GM10248 (cell line): ENCODE measurements at places on chromosomes 3 and 15.

DNA sequence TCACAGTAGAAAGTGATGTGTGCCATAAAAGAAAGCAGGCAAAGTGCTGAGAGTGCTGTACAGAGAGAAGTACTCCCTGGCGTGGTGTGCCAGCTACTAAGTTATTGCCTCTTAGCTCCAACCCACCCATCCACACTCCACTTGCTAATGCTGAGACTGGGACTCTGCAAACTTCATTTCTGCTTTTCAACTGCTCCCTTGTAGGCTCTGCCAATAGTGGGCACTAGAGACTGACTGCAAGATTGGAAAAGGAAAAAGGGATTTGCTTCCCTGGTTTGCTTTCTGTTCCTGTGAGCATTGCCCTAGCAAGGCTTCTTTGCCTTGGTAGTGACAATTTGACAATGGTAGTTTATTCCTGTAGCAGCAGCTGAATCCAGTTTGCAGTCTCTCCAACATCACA, 56.5 kb upstream of the TMEM108 start:
- no peak for DNase-seq

GRCh38 chr3:43965656-43966055, 274.9 kb downstream of the ABHD5 start:
- DNase-seq: no peak

- DNase-seq: no peak
Observed at GRCh38 chr15:83285979-83286553, 1.6 kb upstream of the BNC1 start.

- no peak for DNase-seq
Observed at GRCh38 chr3:116200956-116201690, 244.2 kb downstream of the LSAMP start.

DNA sequence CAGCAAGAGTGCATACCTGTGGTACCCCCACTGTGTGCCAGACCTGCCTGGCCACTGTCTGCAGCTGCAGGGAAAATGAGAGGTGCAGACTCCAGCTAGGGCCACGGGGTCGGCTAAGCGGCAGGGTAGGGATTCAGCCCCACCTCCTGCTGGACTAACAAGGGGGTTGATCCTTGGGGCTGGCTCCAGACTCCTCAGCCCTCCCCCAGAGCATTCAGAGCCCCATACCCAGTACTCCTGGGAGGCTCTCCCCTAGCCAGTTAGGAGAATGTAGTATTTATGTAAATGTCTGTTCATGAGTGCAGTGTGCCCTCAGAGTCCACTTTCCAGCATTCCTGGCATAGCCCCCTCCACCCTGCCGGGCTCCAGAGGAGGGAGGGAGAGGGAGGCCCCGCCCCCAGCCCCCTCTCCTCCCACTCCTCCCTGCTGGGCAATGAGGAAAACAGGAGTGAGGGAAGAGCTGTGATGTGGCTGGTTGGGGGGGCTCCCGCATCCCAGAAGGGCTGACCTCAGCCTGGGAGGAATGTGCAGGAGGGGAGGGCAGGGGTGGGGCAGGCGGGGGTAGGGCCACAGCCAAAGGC, 4.5 kb upstream of the SEMA3B start:
- no peak for DNase-seq

GRCh38 chr3:58640700-58641372, 25.7 kb downstream of the FAM3D start:
- peak; percentile 82 for DNase-seq

DNA sequence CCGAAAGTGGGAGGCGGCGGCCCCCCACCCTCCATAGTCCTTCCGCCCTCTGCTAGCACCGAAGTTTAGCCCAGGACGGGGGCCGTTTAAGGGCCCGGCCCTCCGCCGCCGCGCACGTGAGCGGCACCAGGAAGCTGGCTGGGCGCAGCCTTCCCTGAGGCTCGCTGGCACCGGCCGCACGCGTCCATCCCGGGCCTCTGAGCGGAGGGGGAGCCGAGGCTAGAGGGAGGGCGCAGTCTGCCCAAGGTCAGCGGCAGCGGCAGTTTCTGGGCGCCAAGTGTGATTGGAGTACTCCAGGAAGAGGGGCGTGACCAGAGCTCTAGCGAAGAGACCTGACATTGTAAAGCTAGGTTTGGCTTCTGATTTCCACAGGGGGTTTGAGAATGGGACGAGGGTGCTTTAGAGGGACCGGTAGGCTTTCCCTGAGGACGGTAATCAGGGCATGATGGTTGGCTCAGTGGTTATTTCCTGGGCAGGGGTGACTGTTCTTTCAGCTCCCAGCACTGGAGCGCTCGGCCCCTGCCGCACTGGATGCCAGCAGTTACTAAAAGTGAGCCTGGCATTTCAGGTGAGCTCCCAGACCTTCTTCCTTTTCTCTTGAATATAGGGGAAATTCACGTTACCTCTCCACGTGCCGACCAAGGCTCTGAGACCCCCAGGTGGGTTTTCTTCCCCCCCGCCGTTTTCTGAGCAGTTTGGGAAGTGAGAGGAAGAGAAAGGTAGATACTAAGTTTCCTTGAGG, 853 bp downstream of the TEX264 start:
- DNase-seq: peak; percentile 78

- DNase-seq: no peak
Observed at GRCh38 chr3:194931865-194932264, 246.2 kb downstream of the FAM43A start.

DNA sequence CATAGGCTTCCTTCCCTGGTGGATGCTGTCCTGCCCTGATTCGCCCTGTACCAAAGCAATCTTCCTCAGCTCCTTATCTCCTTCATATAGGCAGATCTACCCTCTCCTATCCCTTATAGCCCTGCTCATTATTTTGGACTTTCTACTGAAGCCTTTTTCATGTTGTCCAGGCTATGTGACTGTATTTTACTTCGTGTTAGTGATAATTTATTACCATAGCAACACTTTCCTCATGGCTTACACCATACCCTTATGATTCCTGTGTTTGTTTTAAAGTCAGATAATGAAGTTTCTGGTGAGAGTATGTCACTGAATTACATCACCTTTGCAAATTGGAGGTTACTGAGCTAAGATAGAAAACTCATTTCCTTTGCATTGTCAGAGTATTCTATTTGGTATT, 352.6 kb downstream of the NLGN1 start:
- DNase-seq: no peak

DNA sequence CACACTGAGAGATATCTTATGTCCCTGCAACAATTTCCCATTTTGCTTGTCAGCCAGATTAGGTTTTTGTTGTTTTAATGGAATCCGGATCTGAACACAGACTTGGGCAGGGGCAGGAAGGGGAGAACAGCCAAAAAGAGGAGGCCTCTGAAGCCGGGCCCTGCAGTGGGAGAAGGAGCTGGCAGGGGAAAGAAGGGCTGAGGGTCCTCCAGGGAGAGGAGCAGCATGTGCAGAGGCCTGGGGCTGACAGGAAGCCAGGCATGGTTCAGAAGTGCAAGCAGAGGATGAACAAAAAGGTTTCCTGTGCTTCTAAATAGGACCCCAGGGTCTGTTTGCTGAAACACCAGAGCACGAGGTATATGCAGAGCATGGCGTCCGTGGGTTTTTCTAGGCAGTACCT, 49.1 kb upstream of the POMGNT2 start:
- no peak for DNase-seq

DNA sequence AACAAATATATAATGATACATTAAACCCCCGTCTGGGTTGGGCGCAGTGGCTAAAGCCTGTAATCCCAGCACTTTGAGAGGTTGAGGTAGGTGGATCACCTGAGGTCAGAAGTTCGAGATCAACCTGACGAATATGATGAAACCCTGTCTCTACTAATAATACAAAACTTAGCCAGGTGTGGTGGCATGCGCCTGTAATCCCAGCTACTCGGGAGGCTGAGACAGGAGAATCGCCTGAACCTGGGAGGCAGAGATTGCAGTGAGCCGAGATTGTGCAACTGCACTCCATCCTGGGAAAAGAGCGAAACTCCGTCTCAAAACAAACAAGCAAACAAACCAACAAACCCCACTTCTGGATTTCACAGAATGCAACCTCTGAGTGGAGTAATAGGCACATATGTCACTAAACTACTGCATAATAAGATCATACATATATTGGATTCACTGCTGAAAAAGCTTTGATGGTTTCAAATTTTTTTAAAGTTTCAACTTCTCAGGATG, 718.2 kb downstream of the SI start:
- no peak for DNase-seq

- DNase-seq: no peak
Observed at GRCh38 chr15:50135031-50135551, 16.1 kb upstream of the ATP8B4 start.

GRCh38 chr3:35664460-35664919, 25.2 kb downstream of the ARPP21 start:
- no peak for DNase-seq

- no peak for DNase-seq
Observed at GRCh38 chr15:71042356-71042922, 72.8 kb upstream of the THSD4 start.

DNA sequence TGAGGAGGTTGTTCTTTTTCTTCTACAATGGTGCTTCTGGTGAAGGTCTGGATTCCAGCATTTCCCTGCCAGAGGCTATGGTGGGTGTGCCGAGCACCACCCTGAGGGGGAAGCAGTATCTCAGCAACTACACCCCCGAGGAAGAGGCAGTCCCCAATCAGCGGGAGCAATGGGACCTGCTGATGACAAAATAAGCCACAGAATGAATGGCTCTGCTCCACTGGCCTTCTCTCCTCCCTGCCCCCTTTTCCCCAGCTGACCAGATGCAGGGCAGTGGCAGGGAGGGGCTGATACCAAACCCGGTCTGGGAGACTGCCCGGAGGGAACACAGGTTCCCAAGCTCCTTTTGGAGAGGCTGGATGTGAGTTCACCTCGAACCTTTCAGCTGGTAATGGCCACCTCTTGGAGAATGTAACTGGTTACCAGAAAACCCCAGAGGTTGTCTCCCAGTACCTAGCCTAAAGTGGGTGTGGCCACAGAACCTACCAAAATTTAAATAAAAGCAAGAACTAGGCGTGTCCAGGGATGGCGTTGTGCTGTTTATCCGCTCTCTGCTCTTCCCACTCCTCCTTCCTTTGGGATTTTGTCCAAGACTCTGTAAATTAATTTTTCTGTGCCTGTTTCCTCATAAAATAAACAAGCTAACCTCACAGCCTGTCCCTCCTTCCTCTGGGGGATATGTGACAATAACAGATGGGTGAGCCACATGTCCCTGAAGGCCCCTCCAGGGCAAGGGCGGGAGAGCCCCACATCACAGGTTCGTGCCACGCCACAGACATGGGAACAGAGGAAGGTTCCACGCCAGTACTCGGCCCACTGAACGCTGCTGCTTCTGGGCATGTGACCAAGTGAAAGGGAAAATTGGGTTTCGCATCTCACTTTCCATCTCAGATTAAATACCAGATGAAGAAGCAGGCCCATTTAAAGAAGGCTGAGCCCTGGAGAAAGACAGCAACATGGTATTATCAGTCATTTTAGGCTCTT, 35.1 kb upstream of the SPTBN5 start:
- peak; percentile 74 for DNase-seq

DNA sequence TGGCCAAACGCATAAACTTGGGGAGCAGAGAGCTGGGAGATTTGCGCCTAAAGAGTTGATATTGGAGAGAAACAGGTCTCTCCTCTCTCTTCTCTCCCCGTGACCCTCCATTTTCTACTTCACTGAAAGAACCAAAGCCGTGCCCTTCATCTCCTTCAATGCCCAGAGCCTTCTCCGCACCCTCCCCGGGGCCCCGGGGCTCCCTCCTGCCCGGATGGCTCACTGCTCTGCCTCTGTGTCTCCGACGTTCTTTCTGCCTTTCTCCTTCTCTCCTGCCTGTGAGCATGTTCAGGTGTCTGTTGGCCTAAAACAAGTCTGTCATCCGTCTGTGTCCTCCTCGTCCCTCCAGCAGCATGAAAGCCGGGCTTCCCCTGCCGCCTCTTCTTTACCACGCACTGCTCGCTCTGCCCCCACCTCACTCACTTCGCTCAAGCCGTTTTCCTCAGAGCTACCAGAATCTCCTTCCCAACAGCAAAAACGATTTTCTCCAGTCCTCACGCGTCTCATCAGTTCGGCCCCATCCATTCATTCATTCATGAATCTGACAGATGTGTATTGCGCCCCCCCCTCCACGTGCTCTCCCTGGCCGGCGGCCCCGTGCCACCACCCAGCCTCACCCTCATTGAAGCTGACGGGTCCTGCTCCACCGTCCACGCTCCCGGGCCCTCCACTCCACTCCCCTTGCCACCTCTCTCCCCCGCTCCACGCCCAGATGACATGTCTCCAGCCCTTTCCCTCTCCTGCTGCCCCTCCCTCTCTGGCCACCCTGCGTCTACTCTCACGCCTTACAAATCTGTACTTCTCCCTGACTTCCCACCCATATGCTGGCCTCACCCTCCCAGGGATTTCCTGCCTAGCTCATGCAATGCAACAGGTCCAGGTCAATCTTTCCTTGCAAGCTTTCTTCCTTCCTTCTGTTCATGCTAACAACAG, 10.2 kb downstream of the MUC4 start:
- no peak for DNase-seq

GRCh38 chr3:179760944-179761343, 108.1 kb downstream of the USP13 start:
- no peak for DNase-seq

DNA sequence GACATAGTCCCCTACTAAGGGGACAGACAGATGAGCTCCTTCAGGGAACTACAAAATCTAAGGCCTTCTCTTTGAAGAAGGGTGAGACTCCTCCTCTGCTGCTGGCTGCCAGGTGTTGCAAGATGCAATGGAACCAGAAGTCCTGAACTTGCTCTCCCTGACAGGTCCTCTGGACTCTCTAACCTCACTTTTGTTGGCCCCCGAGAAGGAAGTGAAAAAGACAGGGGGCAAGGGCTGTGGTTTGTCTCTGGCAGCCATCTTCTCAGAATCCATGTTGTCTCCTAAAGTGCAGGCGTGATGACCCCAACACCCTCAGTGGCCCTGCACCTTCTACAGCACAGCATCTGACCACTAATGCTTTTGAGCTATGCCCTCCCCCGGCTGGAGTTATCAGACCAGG, 292.5 kb downstream of the CHST2 start:
- no peak for DNase-seq

DNA sequence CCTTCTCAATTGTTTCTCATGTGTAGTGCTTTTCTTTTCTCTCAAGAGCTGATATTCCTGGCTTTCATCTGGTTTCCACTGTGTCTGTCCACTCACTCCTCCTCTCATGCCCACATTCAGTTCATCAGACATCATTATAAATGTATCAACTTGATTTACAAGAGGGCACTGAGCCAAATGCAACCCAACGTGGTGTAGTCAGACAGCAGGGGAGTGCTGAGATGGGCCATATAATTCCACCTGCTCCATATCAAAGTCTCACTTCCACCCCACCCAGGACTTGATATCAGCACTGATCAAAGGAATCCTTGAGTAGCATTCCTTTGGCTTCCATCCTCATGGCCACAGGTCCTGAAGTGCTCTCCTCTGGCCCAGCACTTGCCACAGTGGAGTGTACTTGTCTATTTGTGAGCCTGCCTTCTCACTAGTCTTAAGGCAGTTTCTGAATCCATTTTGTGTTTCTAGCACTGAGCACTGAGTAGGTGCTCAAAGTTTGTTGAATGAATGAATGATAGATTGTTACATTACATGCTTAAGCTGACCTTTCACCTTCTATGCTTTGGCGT, 252.8 kb downstream of the CLSTN2 start:
- DNase-seq: no peak

GRCh38 chr3:194312743-194313281, 38.3 kb downstream of the CPN2 start:
- no peak for DNase-seq

- DNase-seq: no peak
Observed at GRCh38 chr3:10192953-10193691, 28.4 kb downstream of the IRAK2 start.

GRCh38 chr3:82509106-82509842, 747.8 kb upstream of the GBE1 start:
- DNase-seq: no peak
